ENCODE measurements at places on chromosomes 5 and 9.

DNA sequence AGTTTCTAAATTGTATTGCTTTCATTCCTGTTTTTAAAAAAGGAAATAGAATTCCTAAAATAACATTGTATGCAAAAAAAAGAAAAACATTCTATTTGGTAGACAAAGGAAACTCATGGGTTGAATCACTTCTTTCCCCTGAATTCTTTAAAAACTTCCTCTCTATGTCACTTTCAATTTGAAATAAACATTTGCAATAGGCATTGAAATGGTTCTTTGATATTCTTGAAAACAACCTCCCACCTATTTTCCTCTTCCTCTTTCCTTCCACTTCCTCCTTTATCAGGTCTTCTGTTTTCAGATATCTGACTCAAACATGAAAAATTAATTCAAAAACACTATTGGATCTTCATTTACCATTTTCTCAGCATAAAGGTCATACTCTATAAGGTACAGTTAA, 442.0 kb upstream of the MEF2C start:
- no peak for DNase-seq

- peak; percentile 38 for DNase-seq
Measured at GRCh38 chr9:22307013-22307711, 139.5 kb upstream of the DMRTA1 start.

- no peak for DNase-seq
Measured at GRCh38 chr5:39650008-39650762, 225.4 kb upstream of the DAB2 start.

DNA sequence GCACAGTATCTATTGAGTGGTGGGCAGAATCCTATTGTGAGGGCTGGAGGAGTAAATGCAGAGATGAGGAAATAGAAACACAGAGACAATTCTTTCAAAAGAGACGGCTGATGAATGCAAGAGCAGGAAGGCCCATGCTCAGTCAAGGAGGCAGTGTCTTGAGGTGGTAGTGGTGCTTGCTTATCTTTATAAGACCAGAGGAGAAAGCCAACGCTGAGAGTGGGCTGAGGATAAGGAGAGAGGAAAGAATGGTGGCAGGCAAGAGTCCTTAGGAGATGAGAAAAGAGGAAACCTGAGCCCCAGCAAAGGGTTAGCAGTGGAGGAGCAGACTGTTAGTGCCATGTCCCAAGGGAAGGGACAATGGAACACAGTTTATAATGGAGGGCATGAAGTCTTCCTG, 86.0 kb downstream of the SNCAIP start:
- no peak for DNase-seq

- no peak for DNase-seq
Measured at GRCh38 chr5:141677415-141677814, 4.6 kb downstream of the ARAP3 start.

DNA sequence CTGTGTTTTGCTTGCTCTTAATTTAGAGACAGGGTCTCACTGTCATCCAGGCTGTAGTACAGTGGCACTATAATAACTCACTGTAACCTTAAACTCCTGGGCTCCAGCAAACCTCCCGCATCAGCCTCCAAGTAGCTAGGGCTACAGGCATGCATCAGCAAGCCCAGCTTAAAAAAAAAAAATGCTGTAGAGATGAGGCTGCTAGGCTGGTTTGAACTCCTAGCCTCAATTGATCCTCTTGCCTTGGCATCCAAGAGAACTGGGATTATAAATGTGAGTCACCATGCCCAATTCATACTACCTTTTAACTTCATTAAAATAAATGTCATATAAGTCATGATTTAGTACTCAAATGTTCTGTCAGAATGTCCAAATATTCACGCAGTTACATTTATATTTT, 2195.7 kb upstream of the C9orf72 start:
- DNase-seq, result no peak

GRCh38 chr5:757346-757930, 27.1 kb downstream of the ZDHHC11B start:
- no peak for DNase-seq
